ENCODE measurements at places on chromosomes 13 and 19. TPM values are rescaled to one million over a fixed set of nuclear protein-coding genes. Genes with fewer than 3 reads are reported as not detected.

The IGSF23 gene
- not detected for total RNA-seq

The STAP2 gene
- 5.7 TPM for total RNA-seq

The MAST3 gene
- total RNA-seq = 9.9 TPM

The TMEM238 gene
- 5.1 TPM for total RNA-seq

The ZNF471 gene
- total RNA-seq = not detected

The CYP2S1 gene
- 1.9 TPM for total RNA-seq

The CEACAM21 gene
- 0.18 TPM for total RNA-seq

The UBE2L5 gene
- not detected for total RNA-seq

The MRPL4 gene
- total RNA-seq = 204 TPM

The LSM4 gene
- 362 TPM for total RNA-seq

The METTL21C gene
- total RNA-seq = not detected

The ZNF628 gene
- 12.9 TPM for total RNA-seq

The NLRP5 gene
- 0.04 TPM for total RNA-seq

The SHISA2 gene
- not detected for total RNA-seq

The PTGIR gene
- 1.4 TPM for total RNA-seq

The GIPC3 gene
- total RNA-seq = 3.9 TPM

The FARSA gene
- total RNA-seq = 237 TPM

All from K562 (cell line).